ENCODE measurements at places on chromosomes 12 and 14.

- no peak for DNase-seq
These were observed 23.2 kb upstream of the C12orf76 start for GRCh38 chr12:110071504-110071903.

- DNase-seq = no peak
These were observed 11.3 kb downstream of the RTRAF start for GRCh38 chr14:52000696-52001095.

DNA sequence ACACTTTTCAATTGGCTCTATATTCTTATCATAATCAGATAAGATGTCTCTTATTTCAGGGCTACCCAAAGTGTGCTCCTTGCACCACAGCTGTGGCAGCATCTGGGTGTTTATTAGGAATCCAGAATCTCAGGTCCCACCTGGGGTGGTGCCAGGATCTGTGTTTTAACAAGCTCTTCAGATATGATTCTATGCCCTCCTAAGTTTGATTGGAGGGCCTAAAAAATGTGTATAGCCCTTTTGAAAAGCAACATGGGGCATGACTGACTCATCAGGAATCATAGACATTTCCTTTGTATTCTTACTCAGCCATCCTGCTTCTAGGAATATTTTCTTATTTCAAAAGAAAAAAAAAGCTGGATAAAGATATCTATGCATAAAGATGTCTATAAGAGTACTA lies 103.1 kb downstream of the HELB start:
- no peak for DNase-seq

- no peak for DNase-seq
These were observed 188.3 kb downstream of the GXYLT1 start for GRCh38 chr12:41956353-41956752.

DNA sequence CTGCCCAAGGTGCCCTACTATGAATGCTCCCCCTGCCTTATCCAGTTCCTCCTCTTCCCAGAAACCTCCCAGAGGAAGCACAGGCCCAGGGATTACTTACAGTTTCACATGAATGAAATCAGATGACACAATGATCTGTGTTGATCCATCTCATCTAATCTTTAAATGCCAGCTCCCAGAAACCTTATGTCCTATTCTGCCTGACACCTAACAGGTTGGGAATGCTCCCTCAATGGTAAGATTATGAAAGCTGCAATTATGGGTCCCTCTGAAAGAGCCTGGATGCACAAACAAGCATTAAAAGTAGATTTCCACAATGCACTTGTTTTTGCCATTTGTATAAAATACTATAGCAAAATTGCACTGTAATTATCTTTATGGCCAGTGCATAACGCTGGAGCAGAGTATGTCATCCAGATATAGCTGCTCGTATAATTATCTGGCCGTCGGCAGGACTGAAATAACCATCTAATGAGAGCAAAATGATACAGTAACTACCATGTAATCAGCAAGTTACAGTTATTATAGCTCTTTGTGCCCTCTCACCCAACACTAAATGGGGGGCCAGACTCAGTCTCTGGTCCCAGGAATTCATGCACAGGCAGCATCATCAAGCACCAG lies 4.4 kb upstream of the ZBTB39 start:
- no peak for DNase-seq

DNA sequence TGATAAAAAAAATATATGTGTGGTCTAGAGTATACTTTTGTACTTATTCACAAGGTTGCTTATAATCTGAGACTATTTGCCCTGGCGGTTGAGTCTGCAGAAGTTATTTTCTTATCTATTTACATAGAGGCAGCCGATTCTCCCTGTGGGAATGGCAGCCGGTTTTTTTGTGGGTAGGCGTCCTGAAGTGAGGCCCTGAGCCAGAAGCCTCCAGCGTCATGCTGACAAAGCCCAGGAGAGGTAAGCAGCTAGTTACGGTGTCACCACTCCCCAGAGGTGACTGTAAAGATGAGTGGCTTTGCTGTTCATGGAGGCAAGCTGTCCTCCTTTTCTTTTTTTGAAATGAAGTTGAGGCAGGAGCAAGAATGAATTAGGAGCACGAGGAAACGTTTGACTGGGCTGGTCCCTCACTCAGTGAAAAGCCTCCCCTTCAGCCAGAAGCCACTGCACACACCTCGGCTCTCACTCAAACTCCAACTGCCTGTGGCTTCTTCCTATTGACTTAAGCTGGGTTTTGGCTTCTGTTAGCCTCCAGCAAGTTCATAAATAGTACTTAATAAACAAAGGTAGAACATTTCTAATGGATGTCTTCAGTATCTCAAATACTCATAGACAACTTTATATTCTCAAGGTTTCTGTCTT lies 21.5 kb downstream of the PAX9 start:
- DNase-seq = no peak

- no peak for DNase-seq
These were observed 11.3 kb upstream of the FAM222A start for GRCh38 chr12:109702111-109702841.

DNA sequence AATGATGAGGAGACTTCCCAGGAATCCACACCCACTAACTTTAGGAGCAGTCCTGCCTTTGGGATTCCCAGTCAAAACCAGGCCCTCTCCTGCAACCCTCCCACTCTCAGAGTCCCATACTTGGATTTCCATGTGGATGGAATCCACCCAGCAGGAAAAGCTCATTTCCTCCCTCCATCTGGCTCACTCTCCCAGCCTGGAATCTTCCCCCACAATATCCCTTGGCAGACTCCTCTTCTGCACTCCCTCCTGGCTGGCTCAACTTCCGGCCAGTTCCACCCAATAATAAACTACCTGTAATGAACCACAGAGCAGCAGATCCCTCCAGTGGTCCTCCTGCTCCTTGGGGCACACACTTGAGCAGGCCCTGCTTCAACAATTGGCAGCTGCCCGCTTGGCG lies 102.8 kb upstream of the EGLN3 start:
- no peak for DNase-seq

DNA sequence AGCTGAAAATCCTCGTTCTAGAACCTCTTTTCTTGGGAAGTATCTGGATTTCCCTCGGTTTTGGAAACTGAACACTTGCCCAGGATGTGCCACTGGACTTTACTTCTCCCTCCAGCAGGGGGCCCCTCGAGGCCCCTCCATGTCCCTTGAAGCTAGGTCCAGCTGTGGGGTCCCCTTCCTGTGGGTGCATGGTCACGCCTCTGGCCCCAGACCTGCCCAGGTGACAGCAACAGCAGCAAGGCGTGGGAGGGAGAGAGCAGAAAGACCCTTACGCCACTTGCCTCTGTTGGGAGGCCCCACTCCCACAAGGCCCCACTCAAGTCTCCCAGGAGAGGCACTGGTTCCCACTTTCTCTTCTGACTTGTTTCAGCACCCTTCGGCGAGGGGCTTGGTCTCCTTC lies 3.1 kb downstream of the SLC25A29 start:
- no peak for DNase-seq

- no peak for DNase-seq
These were observed 20.5 kb upstream of the CORO1C start for GRCh38 chr12:108751821-108752220.

DNA sequence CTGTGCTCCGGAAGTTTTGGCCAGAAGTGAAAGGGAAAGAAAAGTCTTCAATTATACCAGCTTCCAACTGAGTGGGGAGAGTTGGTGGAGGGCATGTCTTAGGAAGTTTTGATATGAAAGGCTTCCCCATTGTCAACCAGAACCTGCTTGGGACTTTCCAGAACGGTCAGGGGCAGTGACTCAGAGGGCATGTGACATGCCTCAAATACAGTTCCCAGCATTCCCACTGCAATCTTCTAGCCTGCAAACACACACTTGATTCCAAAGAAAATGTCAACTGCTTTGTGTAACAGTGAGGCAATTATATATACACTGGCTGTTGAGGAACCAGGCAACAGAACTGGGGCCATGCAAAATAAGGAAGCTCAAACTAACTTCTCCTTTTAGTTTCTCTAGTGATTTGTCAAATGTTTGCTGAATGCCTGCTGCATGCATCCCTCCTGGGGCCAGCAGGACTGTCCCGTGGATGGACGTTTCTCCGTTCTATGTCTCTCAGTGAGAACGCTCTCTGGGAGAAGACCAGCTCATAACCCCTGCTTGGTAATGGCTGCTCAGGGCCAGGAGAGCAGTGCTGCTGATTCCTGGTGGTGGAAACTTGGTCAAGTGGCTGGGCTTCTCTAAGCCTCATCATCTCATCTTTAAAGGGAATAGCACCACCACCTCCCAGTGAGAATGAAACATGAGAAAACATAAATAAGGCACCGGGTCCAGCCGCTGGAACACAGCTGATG lies 18.3 kb downstream of the SLC25A47 start:
- DNase-seq = no peak

DNA sequence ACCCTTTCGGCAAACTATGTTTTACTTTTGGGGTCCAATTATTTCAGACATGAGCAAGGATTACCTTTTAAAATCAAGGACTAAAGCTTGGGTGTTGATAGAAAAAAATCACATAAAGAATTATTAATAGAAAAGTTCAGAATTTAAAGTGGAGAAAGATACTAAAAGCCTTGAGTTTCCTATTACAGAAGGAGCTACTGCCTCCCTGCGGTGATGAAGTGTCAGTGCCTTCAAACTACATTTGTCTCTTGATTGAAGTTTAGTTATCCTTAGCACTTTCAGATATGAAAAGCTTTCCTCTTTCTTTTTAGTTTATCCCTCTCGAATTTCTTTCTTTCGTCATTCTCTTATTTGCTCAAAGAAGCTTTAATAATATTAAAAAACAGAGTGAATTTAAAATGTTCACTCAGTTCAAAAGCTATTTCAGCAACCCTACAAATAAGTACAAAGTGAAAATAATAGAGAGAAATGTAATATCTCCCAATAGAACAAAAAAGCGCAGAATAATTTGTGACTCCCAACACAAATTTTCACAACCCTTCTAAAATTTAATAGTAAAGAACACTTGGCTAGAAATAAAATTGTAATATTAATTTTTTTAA lies 87.6 kb downstream of the SEC23A start:
- DNase-seq = no peak

- no peak for DNase-seq
These were observed 136.4 kb upstream of the FAR2 start for GRCh38 chr12:29012673-29013072.

DNA sequence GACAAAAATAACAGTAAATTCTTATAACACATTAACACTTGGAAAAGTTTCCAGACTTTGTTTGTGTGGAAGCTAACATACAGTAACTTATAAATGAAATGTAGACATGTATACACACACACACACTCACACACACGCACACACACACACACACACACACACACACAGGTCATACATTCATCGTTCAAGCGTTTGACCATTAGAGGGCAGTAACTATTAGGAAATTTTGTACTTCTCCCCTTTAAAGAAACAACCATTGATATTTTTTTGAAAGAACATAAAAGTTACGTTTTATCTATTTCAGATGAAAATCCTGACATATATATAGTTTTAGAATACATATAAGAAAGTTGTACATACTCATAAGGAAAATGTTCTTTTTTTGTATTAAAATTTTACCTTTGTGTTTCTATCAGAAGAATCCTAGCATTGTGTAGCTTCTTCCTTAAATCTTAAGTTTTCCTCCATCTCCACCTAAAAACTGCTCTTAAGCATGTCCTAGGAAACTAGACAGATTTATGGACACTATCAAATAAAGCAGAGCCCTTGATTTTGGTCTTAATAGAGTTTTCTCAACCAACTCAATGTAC lies 29.0 kb downstream of the PTPRQ start:
- DNase-seq = peak; percentile 29

DNA sequence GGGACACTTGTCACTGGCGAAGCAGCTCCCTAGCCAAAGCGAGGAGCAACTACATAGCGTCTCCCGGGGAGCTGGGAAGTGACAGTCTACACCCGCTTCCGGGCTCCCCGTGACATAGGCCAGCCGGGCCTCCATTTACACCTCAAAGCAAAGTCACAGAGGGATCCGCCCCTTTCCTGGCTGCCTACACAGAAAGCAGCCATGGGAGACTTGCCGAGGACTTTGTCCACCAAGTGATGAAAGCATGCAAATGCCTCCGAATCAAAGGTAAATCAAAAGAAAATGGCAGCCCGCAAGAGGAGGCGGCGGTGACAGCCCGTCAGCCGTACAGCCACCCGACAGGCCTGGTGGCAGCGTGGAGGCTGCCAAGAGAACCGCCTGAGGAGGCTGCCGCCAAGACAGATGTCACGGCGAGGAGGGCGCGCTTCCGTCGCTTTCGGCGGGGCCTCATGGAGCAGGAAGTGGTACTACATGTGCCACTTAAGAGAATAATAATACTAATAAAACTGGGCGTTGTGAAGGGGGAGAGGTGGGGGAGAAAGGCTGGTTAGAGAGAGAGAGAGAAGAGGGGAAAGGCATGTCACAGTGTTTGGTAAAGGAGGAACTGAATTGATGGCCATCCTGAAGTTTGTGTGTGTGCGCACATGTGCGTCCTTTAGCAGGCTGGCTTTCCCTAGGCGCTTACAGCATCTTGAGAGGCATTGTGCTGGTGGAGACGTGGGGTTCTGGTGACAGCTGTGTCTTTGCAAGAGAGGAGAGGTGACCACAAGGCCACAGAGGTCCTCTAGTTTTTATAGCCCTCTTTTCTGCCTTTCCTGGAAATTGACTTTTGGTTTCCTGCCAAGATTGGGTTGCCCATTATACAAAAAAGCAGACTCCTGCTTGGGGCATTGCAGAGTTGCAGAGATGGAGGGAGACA lies 661.7 kb downstream of the VRK1 start:
- peak; percentile 52 for DNase-seq

GRCh38 chr12:93502802-93503623 lies 35.7 kb downstream of the MRPL42 start:
- peak; percentile 16 for DNase-seq

GRCh38 chr14:46344327-46344937 lies 307.1 kb downstream of the RPL10L start:
- no peak for DNase-seq

GRCh38 chr12:132430838-132431774 lies 58.8 kb upstream of the FBRSL1 start:
- no peak for DNase-seq

GRCh38 chr14:21647380-21647779 lies 6.3 kb upstream of the OR4E2 start:
- DNase-seq = no peak

- no peak for DNase-seq
These were observed 284.7 kb upstream of the PWP1 start for GRCh38 chr12:107400686-107401447.

DNA sequence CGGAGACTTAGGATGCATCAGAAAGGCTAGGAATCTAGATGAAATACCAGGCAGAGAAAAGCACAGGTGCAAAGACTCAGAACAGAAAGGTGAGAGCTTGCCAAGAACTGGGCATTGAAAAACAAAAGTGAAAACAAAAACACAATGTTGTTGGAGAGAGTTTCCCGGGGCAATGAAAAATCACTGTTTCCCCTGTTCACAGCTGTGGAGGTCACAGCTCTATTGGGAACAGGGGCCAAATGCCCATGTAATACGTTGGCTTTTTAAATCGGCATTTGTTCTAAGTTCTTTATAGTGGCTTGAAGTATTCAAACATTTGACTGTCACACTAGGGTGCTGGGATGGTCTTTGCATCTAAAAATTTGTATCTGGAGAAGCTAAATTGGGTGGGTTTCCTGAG lies 108.3 kb downstream of the SLC15A4 start:
- DNase-seq = no peak

- DNase-seq = no peak
These were observed 5.8 kb upstream of the MFAP5 start for GRCh38 chr12:8668441-8668840.

GRCh38 chr14:33529787-33530757 lies 420.8 kb downstream of the EGLN3 start:
- DNase-seq = no peak

Measured in right kidney (tissue), 9 donors.